ENCODE measurements at places on chromosomes 2 and 18.

DNA sequence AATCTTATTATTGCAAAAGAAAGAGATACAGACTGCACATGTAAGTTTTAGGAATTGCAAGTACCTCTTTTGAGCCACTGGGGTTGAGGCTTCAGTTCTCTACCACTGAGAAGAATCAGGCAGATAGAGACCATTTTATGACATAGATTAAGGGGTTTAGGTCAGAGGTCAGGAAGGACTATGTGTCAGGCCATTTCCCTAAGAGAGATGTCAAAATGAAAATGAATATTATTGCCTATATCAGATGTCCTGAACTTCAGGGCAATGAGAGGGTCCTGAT is 113.7 kb downstream of the GATA6 start:
- DNase-seq: no peak

GRCh38 chr2:97966545-97967215 is 29.1 kb downstream of the TMEM131 start:
- no peak for DNase-seq

- DNase-seq: no peak
Observed at GRCh38 chr18:45801416-45802004, 24.0 kb upstream of the SIGLEC15 start.

DNA sequence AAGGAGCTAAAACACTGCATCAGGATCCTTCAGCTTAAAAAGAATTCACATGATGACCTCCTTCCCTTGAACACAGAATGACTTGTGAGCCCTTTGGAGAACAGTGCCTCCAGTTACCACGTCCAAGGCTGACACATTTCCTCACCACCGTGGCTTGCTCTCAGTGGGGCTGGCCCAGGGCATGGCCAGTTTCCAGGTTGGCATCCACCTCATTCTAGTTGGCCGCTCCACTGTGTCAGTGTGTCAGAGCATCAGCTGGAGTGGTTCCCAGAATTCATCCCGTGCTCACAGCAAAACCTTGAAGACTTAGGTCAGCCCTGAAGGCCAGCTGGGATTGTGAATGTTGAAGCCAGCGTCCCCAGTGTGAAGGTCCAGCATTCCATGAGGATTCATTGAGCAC is 158.5 kb downstream of the INSIG2 start:
- DNase-seq: no peak

DNA sequence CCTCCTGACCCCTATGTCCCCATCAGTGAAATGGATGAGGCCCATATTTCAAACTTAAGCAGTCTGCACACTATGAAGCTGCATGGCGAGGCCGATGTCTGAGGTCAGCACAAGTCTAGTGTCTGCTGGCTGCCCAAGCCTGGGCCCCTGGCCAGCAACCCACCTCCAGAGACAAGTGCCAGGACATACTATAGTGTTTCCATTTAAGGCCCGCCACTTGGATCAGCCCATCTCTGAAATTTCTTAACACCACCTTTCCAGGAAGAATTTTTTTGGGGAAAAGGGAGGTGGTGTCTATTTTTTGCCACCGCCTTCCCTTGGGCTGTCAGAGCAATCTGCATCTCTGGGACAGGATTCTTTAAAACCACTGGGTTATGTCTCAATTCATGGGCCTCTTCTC is 1.8 kb downstream of the ACVR1 start:
- no peak for DNase-seq

- no peak for DNase-seq
Observed at GRCh38 chr2:40395169-40396073, 56.5 kb downstream of the SLC8A1 start.

DNA sequence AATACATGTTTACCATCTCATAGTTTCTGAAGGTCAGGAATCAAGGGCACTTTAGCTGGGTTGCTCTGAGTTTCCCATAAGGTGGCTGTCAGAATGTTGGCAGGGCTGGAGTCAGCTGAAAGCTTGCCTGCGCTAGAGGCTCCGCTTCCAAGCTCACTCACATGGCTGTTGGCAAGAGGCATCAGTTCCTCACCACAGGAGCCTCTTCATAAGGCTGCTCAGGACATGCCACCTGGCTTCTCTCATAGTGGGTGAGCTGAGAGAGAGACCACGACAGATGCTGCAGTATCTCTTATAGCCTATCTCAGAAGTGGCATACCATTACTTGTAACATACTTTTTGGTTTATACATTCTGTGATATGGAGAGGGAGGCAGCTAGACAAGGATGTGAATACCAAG is 7.2 kb downstream of the HADHB start:
- no peak for DNase-seq

DNA sequence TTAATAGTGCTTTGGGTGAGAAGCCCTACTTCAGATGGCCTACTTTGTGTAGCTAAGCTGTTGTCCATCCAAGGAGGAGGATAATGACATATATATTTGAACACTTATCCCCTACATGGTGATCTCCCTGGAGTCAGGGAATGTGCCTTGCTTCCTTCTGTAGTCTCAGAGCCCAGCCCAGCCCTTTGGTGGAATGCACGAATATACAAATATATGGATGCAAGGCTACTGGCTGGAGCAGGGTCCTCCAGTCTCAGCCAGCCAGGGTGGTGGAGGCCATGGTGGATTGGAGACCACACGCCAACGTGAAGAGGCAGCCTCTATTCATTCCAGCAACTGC is 150.6 kb upstream of the RIOK3 start:
- DNase-seq: no peak

DNA sequence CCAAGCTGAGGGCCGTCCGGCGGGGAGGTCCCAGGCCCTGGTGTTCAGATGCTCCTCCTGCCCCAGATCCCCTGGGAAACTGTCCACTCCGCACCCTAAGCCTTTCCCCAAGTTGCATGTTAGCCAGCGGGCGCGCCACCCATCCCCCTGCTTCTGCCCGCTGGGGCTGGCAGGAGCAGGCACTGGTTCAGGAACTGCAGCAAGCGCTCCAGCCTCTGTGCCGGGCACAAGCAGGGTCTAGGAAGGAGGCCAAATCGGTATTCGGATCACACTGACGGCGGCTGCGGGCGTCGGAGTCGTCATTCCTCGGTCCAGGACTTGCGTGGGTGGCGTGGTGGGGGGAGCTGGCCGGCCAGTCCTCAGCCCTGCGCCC is 53.7 kb downstream of the FAM168B start:
- DNase-seq: no peak
